H7 (cell line): ENCODE measurements at places on chromosomes 12 and 14.

DNA sequence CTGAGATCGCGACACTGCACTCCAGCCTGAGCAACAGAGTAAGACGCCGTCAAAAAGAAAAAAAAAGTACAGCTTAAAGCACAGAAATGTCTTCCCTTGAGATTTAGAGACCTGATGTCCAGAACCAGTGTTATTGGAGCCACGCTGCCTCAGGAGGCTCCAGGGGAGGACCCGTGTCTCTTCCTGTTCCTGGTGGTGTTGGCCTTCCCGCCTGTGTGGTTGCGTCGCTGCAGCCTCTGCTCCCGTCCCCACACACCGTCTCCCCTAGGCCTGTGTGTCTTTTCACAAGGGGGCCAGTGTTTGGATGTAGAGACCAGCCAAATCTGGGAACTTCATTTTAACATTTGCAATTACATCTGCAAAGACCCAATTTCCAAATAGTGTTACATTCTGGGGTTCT is 8.6 kb upstream of the FBRSL1 start:
- no peak for DNase-seq

GRCh38 chr12:29869946-29870345 is 86.2 kb upstream of the TMTC1 start:
- DNase-seq = no peak

DNA sequence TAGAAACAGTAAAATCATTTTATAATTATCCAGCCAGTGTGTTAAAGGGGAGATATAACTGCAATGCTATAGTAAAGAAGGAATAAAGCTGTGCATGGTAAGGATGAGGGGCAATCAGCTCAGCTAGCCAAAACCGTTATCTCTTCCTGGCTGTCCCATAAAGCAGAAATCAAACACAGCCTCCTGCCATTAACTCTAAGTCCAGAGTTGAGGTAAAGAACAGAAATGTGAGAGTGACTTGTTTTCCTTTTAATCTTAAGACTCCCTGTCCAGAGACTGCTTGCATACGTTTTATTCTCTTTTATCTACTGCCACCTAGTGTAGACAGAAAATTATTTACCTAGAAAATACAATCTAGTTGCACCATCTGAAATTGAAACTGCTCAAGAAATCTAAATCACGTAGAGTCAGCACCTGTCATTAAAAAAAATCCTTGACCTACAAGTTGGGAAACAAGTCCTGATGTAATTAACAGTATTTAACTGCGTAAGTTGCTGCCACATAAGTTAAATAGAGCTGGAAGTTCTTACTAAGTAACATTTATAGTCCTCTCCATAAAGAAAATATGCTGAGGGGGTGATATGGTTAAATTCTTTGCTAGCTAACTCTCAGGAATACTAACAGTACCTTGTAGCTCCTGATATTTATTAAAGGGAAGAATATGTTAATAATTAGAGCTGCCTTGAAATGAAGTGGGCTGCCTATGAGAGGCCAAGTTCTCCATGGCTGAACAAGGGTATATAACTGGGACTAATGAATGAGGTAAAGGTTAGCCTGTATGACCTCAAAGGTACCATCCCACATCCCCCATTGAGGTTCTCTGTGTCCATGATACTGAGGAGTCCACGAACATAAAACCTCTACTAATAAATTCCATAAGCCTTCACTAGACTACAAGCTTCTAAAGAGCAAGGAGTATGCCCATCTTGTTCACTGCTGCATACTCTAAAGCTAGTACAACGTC is 62.7 kb downstream of the GALNT4 start:
- peak; percentile 16 for DNase-seq

DNA sequence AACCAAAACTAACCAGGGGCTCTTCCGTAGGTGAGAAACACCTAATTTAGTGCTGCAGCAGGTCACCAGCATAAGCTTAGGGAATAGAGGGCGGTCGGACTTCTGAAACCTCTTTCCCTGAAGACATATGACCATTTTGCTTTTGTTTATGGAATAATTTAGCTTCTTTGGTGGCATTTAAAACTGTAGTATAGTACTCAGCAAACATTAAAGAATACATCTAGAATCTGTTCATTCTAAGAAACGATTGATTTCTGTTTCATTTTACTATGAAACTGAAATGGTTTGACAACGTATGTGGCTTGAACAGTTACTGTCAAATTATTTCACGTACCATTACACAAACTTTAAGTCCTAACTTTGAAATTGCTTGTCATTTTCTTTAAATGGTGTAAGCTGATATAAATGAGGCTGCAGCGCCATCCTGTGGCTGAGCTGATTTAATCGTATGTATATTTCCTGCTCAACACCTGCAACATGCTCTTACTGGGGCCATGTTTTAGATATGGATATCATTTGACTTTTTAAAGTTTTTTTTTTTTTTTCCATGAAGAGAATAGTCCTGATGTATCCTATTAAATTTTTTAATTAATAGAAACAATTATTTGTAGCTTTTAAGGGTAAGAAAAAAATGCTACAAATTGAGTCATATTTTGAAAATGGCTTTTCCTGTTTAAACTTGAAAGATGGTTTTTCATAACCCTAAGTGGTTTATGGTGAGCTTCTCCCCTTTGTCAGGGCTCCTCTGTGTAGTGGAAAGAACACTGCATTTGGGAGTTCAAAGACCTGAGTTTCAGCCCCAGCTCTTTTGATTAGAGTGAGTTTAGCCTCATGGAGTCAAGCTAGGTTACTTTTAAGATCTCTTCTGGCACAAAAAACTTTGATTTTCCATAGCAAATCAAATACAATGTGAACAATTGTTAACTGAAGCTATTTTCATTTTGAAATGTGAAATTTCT is 27.4 kb downstream of the CFAP54 start:
- peak; percentile 41 for DNase-seq

DNA sequence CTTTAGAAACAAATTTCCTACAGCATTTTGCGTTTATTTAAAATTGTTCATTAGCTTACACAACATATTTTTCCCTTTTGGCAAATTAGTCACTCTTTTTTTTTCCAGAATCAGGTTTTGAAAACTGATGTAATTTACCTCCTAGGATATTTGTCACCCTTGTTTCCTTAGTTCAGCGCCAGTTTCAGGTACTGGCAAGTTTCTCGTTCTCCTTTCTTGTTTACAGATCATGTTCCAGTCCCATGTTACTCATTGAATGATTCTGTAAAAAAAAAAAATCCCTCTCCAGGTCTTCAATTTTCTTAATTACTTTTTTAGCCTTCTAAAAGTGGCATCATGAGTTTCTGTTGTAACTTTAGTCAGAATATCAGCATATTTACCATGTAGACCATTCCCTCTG is 2.7 kb downstream of the PPP4R4 start:
- DNase-seq = no peak

DNA sequence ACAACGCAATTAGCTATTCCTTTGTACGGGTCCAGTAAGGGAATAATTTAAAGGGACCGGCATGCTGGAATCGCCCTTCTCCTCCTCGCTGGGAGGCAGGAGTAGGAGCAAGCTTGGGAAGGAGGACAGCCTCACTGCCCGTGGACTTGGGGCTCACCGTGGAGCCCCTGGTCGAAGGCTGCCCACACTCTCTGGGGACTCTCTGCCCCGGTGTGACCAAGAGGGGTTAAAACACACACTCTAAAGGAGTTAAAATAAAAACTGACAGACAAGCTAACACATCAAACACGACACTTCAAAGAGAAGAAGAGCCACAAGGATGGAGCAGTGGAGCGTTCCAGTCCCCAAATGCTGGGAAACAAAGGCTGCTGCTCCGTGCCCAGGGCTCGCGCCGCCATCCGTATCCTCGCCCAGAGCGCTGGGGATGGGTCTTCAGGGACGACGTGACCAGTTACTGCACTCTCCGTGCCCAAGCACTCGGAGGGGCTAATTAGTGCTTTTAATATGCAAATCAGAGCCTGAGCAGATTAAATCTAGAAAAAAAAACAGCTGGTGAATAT is 123.3 kb downstream of the PAPOLA start:
- DNase-seq = no peak

DNA sequence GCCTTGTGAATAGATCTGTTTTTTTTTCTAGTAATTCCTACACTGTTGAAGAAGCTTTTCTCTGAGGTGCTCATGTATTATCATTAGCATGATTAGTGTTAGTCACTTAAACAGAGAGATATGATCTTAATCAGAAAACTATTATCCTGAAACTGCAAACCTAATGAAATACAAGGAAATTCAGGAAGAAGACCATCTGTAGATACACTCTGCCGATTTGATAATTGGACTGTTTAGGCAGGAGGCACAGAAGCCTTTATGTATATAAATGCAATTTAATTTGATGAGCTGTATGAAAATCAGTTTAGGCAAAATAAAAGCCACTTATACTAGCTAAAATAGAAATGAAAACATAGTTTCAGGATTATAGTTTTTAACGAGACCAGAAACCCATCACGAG is 23.3 kb downstream of the PDZRN4 start:
- no peak for DNase-seq
